NCI-H1105 (cell line): ENCODE measurements at places on chromosomes 11 and 22.

DNA sequence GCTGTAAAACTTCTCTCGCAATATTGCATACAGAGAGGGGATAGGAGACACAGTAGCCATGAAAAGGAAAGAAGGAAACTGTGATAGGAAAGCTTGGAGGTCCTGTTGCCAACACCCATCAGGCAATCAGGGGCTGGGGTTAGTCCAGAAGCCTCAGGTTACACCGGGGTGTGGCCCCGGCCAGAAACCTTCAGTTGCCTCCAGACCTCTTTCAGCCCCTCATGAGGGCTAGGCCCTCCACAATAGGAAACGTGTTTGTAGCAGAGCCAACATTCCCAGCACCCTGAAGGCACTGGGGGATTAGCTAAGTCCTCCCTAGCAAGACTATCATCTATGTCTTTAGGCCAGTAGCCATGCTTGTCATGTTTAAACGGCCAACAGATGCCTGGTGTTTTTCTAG is 1048.0 kb upstream of the CNTN5 start:
- DNase-seq, result no peak

- DNase-seq, result no peak
These were observed 49.8 kb downstream of the DCUN1D5 start for GRCh38 chr11:103042161-103042560.

- DNase-seq, result no peak
These were observed 16.6 kb downstream of the FGF3 start for GRCh38 chr11:69802590-69802989.

DNA sequence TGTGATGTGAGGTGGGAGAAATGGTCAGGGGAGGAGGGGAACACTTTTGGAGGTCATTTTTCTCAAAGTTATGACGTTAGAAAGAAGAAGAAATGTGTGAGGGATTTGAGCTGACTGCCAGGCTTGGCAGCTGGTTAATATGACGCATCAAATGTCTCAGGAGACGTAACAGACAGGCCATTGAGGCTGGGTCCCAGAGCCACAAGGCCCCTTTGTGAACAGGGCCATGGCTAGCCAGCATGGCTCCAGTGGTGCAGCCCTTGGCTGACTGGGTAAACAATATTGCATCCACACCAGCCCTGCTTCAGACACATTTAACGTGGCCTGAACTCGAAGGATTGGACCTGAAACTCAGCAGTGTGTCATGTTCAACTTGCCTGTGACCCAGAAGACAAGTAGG is 34.3 kb downstream of the AMOTL1 start:
- no peak for DNase-seq

DNA sequence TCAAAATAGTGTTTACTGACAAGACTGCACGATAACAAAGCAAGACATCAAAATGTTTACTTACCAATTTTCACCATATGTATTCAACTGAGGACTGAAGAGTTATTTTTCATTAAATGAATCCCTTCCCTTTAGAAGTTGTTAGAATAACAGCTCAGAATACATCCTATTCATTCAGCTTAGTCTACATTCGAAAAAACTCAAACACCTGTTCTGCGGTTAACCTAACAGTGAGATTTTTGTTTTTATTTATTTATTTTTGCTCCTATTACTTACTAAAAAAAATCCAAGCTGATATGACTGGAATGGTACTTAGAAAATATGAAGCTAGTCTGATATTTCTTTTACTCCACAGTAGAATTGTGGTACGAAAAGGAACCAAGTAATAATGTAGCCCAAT is 10.0 kb downstream of the KCNA4 start:
- no peak for DNase-seq

DNA sequence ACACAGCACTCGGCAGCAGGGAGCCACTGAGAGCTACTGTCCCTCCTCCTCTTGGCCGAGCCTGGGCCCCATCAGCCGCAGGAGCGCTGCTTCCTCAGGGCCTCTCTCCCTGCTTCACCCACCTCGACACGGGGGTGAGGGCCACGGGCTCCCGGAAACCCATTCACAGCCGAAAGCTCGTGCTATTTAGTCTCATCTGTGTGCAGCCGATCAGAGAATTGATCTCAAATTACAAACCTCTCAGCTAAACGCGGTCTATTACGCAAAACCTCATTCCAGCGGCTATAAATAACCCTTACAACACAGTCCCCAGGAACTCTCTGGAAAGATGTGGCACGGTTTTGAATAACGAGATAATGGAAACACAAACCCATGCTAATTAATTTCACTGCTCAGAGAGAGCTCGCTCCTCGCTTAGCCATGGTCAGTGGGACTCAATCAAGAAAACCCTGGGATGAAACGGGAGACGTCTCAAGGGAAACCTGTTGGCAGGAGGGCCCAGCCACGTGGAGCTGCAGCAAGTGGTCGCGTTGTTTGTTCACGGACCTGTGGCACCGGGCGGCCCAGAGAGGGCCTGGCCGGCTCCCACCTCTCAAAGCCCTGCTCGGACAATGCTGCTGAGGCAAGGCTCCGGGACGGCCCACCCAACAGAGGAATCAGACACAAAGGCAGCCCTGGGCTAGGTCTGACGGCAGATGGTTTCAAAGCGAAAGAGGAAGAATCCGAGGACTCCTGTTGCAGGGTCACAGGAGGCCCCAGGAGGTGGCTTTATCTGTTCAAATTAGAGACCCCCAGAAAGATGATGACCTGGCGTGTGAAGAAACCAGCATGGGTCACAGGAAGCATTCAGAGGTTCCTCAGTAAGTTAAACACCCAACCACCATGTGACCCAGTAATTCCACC is 210.5 kb downstream of the CTTN start:
- no peak for DNase-seq

DNA sequence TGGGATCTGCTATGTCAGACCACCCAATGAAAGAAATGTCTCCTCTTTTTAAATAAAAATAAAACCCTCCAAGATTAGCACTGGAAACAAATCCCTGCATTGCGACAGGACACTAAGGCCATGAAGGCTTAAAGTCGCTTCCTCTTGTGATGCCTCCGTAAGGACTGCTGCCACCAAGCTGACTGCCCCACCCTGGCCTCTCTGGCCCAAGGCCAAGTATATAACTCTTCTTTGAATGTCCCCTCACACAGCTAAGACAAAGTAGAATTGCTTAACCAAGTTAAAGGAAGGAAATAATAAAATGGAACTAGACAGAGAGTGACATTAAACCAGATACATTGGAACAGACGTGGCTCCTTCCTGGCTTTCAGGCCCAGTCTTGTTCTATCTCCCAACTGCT is 7.5 kb upstream of the NRGN start:
- no peak for DNase-seq

GRCh38 chr11:99316776-99317520 is 296.2 kb downstream of the CNTN5 start:
- DNase-seq, result peak; percentile 78

- DNase-seq, result no peak
These were observed 37.7 kb upstream of the TFIP11 start for GRCh38 chr22:26549902-26550497.

DNA sequence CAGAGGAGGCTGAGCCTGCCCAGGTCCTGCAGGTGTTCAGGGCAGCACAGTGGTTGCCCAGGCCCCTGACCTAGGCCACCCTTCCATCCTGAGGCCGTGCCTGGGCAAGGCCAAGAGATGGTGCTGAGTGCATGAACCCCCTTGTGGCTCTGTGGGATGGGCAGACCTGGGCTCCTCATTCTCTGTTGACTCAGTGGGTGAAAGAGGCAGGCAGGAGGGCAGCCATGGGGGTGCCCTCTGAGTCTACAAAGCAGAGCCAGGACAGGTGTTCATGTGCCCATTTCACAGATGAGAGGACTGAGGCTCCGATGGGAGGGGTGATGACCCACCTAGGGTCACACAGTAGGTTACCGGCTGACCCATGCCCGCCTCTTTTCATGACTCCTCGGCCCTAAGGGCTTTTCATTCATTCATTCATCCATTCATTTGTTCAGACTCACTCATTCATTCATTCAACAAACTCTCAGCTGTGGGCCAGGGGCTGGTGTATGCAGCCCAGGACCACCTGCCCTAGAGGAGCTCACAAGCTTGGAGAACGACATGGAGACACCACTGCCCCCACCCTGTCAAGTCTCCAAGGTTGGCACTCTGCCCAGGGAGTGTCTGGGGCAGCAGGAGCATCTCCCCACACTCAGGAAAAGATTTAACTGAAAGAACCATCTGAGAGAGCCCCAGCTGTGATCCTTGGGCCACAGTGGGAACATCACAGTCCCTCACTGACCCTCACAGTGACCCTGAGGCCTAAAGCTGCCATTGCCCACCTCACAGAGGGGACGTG is 40.5 kb downstream of the IGLL5 start:
- DNase-seq, result no peak

GRCh38 chr11:95917193-95918036 is 6.5 kb downstream of the MTMR2 start:
- DNase-seq, result peak; percentile 84

GRCh38 chr11:64064374-64065140 is 28.8 kb downstream of the FLRT1 start:
- DNase-seq, result no peak

GRCh38 chr11:61918251-61918937 is 1.0 kb upstream of the RAB3IL1 start:
- no peak for DNase-seq

GRCh38 chr11:83895516-83895915 is 609.3 kb upstream of the CCDC90B start:
- DNase-seq, result no peak
